ENCODE measurements at places on chromosomes 7 and 10.
A peak's percentile ranks its signal among the peaks of the same experiment; 100 is the strongest.

DNA sequence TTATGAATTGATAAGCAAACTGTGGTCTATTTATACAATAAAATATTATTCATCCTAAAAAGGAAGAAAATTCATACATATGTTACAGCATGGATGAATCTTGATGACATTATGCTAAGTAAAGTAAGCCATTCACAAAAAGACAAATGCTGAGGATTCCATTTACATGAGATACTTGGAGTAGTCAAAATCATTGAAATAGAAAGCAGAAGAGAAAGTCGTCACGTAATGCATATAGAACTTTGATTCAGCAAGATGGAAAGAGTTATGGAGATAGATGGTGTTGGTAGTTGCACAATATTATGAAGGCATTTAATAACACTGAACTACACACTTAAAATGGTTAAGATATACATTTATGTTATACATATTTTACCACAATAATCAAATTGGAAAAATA, 309.7 kb upstream of the KLF6 start:
- DNase-seq: no peak

- DNase-seq: no peak
Observed at GRCh38 chr7:48337012-48337621, 165.9 kb downstream of the ABCA13 start.

- DNase-seq: no peak
Observed at GRCh38 chr7:157087646-157088045, 51.1 kb upstream of the UBE3C start.

GRCh38 chr7:107446531-107446930, 23.3 kb upstream of the GPR22 start:
- peak; percentile 18 for DNase-seq

DNA sequence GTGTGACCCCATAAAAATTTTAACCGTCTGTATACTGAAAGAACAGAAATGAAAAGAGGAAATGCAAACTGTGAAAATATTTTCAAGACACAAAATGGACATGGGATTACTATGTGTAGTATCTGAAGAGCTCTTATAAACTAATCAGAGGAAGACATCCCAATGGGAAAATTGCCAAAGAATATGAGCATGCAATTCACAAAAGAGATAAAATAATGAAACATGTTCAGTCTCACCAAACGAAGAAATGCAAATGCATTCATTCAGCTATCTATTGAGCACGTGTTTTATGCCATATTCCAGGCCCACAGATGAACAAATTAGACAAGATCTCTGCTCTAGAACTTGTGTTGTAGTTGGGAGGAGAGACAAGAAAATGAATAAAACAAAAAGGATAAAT, 63.2 kb downstream of the NHLRC2 start:
- no peak for DNase-seq

DNA sequence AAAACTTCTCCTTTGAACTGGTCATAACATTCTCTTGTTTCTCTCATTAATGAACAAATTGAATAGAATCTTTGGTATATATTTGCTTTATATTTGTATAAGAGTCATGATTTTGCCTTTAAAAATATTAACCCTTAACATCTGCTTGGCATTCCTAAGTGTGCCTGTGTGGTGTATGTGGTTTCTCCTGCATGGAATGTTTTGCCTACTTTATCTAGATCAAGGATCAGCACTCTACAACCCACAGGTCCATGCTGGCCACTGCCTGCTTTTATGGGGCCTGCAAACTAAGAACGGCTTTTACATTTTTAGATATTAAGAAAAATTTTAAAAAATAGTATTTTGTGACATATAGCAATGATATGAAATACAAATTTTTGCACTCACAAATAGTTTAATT, 4.3 kb upstream of the LAMB4 start:
- no peak for DNase-seq

DNA sequence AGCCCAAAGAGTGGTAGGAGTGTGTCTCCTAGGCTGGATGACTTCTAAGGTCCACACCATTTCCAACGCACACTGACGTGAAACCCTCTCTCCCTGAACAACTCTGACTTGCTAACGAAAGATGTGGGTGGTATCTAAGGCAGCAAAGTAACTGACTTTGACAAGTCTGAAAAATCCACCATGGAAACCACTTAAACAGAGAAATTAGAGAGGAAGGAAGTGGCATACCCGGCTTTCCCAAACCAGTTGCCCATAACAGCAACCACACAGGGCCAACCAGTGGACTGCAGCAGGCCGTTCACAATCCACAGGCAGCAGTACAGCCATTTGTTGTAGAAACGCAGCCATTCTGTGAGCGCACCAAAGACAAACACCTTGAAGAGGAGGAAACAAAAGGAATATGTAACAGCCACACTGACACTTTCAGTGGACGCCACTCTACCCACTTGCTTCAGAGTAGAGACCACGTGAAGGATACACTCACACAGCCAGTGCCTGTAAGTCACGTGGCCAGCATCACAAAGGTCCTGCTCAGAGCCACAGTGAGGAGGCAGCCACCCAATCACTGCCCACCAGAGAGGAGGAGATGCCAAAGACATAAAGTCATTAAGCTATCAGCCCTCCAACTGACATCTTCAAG, 39.8 kb downstream of the SLC37A3 start:
- DNase-seq: no peak

DNA sequence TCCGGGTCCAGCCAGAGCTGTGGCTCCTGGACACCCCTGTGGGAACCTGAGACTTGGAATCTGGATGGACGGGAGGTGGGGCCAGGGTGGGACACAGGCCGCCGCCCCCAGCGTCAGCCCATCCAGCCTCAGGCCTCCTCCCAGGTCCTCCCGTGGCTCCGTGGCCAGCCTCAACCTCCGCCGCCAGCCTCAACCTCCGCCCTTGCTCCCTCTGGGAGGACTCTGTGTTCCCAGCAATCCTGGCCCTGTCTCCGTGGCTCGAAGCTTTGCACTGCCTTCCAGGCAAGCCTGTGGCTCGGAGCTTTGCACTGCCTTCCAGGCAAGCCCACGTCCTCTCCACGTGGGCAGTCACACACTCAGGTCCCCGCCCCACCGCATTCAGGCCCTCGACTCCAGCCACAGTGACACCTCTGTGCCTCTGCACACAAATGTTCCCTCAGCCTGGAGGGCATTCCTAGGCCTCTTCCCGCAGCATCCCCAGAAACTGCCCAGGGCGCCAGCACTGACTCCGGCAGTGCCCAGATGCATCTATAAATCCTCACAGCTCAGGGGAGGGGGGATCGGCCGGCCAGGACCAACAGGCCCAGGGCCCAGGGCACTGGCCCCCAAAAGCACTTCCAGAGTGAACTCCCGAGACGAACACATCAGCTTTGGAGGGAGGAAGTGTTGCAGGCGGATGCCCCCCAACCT, 44.7 kb upstream of the PDGFA start:
- no peak for DNase-seq

DNA sequence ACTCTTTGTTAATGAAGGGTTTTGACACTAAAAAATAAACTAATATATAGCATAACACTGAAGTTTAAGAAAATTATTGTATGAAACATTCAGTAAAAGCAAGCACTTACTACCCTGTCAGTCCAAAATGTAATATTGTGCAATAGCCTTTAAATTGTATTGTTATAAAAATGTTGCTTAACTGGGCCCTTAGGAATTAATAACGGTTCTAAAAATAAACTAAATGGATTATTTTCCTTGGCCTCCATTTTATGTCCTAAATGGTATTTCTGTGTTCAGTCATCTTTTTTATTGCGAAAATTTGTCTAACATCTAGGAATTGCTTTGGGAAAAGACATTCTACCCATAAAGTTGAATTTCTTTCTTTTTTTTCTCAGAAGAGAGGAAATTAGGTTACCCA, 49.0 kb upstream of the ABI1 start:
- DNase-seq: no peak

DNA sequence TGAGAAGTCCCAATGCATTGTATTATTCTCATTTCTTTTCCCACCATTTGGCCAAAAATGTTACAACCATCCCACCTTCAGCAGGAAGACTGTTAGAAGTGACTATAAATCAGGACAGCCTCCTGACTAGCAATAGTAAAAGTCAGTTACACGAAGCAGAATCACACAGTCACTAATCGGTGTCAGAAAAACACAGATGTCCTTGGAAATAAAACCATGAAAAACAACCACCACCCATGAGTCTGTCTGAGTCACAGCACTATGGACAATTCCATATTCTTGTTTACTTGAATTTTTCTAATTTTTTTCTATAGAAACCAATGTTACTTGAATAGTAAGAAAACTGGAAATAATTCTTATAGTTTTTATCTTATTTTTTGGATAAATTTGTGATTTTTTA, 81.9 kb upstream of the FRMD4A start:
- no peak for DNase-seq

DNA sequence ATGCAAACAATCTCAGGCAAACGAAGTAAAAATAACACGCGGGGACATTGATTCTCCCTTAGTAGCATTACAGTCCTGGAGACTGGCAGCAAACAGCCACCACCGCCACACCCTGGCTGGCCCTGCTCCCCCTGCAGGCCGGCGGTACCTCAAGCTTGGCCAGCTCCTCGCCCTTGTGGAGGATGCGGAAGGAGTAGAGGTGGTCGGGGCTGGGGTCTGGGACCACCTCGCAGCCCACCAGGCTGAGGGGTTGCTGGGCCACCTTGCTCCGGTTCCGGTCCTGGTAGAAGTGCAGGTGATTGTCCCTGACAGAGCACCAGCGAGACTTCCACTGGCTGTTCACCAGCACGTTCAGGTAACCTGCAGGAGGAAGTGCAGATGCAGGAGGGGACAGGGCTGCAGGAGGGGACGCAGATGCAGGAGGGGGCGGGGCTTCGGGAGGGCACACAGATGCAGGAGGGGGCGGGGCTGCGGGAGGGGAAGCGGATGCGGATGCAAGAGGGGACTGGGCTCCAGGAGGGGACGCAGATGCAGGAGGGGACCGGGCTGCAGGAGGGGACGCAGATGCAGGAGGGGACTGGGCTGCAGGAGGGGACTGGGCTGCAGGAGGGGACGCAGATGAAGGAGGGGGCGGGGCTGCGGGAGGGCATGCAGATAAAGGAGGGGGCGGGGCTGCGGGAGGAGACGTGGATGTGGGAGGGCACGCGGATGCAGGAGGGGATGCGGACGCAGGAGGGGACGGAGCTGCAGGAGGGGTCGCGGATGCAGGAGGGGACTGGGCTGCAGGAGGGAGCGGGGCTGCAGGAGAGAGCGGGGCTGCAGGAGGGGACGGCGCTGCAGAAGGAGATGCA, 65.7 kb downstream of the VWA2 start:
- DNase-seq: no peak

- DNase-seq: no peak
Observed at GRCh38 chr7:33286501-33286900, 157.1 kb downstream of the BBS9 start.

GRCh38 chr7:137760111-137760510, 86.7 kb downstream of the DGKI start:
- DNase-seq: no peak

DNA sequence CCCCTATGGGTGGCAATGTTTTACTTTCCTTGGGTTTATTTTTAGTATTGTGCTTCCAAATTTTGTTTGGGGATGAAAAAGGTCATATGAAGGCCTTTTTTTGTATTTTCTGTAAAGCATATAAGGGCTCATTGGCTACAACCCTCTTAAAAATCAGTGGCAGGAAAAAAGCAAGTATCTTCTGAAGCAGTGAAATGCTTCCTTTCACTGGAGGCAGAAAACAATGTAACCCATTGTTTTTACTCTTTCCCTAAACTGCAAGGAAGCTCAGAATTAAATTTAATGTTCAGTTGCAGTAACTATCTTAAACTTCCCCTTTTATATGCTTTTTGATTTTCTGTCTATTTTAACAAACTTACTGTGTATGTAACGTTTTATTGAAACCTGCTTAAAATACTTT, 148.7 kb upstream of the LYZL1 start:
- DNase-seq: no peak

GRCh38 chr10:6215683-6216484, 13.2 kb downstream of the PFKFB3 start:
- DNase-seq: no peak

DNA sequence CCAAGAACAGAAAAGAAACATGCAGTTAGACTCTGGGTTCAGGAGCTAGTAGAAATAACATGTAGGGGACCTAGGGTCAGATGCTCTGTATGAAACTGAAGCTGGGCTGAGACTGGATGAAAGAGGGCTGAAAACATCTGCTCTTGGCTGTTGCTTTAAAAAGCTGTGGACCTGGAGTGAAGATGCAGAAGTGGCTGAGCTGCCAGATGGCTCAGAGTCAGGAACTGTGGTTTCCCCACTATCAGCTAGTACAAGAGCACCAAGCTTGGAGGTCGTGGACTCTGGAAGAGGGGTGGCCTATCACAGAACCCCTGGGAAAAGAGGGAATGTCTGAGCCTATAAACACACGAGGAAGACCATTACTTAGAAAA, 5.9 kb downstream of the ADK start:
- DNase-seq: no peak

DNA sequence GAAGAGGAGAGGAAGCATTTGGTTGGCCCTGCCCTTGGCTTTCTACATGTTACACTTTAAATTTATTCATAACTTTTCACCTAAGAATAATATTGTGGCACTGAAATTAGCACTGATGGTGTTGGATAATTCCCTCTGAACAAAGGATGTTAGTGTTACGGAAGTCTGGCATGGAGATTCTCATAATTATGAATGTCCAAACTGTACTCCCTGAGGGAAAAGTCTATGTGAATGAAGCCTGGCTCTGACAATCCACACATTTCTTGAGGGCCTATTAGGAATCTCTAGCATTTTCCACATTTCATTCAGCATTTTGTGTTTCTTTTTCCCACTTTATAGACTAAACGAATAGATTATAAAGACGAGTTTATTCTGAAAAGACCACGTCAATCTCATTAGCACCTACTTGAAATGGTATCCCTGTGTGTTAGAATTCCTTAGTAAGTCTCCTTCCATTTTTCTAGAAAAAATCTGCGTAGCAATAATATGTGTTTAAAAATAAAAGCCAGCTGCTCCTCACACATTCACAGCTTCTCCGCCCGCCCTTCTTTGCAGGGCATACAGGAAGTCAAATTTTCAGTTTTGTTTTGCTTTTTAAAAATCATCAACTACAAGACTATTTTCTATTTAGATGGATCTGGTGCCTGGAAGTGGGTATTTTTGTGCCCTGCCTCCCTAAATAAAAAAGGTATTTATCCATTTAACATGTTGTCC, 131.8 kb upstream of the PALS2 start:
- no peak for DNase-seq

DNA sequence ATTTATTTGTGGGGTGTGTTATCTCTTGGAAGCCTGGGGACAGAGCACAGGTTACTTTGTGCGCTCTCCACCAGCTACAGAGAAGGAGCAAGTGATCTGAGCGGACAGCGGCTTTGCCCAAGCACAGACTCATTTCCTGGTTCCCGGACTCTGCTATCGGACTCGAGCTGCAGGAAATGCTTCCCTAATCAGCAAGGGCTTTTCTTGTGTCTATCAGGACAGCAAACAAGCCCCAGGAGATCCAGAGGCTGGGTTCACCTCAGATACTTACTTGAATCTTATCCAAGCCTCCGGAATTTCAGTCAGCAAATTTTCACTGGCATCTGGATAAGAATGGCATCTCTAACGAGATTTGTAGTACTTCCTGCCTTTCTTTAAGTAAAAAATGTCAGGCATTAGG, 27.8 kb downstream of the MRC1 start:
- no peak for DNase-seq

GRCh38 chr7:112400141-112400540, 50.1 kb upstream of the IFRD1 start:
- peak; percentile 85 for DNase-seq

Measured in GM04504 (cell line).